Right atrium auricular region (tissue), 2 donors: ENCODE measurements at places on chromosomes 1 and 21. TPM values are rescaled to one million over a fixed set of nuclear protein-coding genes. Genes with fewer than 3 reads are reported as not detected.

- H3K4me3 ChIP-seq, result no peak overlapping the region
- no peaks in the 10 kb centered on the region for H3K27me3 ChIP-seq
- H3K27ac ChIP-seq, result no peak overlapping the region
Observed at GRCh38 chr1:78691995-78692747, 42.5 kb downstream of the IFI44 start.

DNA sequence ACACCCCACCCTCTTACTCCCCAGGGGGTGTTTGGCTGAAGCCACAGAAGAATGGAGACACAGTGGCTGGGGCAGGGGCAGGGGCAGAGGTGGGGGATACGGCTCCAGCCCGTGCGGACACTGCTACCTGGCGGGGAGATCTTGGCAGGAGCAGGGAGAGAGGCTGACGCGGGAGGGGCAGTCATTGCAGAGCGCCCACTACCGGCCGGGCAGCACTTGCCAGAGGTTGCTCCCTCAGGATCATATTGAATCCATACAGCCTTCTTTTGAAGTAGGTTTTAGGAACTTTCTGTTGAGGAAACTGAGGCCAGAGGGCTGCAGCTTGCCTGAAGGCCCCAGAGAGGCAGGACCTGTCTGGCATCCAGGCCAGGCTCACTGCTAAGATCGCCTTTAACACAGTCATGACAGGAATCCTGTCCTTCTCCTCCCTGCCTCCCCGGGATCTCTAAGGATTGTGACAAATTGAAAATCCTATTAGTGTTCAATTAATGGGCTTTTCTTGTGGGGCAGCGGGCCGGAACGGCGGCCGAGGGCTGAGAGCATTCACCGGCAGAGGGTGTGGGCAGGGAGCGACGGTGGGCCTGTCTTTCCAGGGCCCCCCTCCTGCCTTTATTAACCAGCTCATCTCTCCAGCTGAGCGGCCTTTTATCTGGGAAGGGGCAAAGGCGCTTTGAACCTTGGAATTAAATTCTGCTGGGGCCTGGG, 65.5 kb upstream of the WNT4 start:
- H3K27me3 ChIP-seq, result peaks cover 10% of the 10 kb centered on the region
- no peak for DNase-seq

- H3K36me3 ChIP-seq, result no peaks in the 10 kb centered on the region
- no peak overlapping the region for H3K4me3 ChIP-seq
- no peaks in the 10 kb centered on the region for H3K27me3 ChIP-seq
- no peak overlapping the region for H3K27ac ChIP-seq
- no peak for DNase-seq
- H3K4me1 ChIP-seq, result no peaks in the 10 kb centered on the region
Observed at GRCh38 chr1:53543130-53543777, 84.1 kb downstream of the DMRTB1 start.

DNA sequence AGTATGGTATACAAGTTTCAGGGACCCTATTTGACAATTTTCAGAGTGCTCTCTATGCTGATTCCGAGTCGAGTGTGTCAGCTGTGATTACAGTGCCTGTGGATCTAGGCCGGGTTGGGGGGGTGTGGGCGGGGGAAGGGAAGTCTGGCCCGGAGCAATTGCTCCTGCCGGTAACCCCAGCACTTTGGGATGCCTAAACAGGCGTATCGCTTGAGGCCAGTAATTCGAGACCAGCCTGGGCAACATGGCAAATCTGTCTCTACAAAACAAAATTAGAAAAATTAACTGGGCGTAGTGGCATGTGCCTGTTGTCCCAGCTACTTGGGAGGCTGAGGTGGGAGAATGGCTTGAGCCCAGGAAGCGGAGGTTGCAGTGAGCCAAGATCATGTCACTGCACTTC, 1.6 kb upstream of the IL10RB start:
- H3K4me1 ChIP-seq, result no peaks in the 10 kb centered on the region
- no peak overlapping the region for H3K4me3 ChIP-seq
- no peak for DNase-seq

DNA sequence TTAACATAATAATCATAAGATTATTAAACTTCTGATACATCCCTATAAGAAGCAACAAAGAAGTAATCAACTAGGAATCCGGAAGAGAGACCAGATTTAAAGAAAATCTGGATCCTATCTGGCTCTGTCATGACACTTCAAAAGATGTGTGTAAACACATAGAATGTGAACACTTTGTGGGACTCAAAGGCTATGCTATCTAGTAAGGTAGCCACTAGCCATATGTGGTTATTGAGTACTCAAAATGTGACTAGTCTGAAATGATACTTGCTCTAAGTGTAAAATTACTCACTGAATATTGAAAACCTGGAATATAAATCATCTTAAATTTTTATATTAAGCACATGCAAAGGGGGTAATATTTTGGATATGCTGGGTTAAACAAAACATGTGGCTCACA, 8.7 kb downstream of the FUBP1 start:
- H3K4me3 ChIP-seq, result no peak overlapping the region
- H3K36me3 ChIP-seq, result peaks cover 48% of the 10 kb centered on the region
- H3K4me1 ChIP-seq, result no peaks in the 10 kb centered on the region
- H3K27me3 ChIP-seq, result no peaks in the 10 kb centered on the region
- H3K27ac ChIP-seq, result no peak overlapping the region

- DNase-seq, result no peak
- no peak overlapping the region for H3K27ac ChIP-seq
- H3K4me3 ChIP-seq, result no peak overlapping the region
- no peaks in the 10 kb centered on the region for H3K4me1 ChIP-seq
Observed at GRCh38 chr1:30250984-30251850, 472.2 kb downstream of the MATN1 start.

- H3K4me3 ChIP-seq, result no peak overlapping the region
- H3K27ac ChIP-seq, result no peak overlapping the region
- H3K4me1 ChIP-seq, result peaks cover 37% of the 10 kb centered on the region
- no peaks in the 10 kb centered on the region for H3K27me3 ChIP-seq
- DNase-seq, result no peak
Observed at GRCh38 chr1:68144856-68145255, 87.5 kb downstream of the WLS start.

- no peaks in the 10 kb centered on the region for H3K4me1 ChIP-seq
- H3K27ac ChIP-seq, result no peak overlapping the region
- H3K36me3 ChIP-seq, result no peaks in the 10 kb centered on the region
- no peaks in the 10 kb centered on the region for H3K27me3 ChIP-seq
Observed at GRCh38 chr1:110165761-110166231, 15.5 kb downstream of the SLC6A17 start.

FAF1 gene
- total RNA-seq, result 68.8 TPM

C1QA gene
- total RNA-seq, result 37.9 TPM

CAPN9 gene
- not detected for total RNA-seq

PRAMEF8 gene
- total RNA-seq, result not detected

NKAIN1 gene
- total RNA-seq, result not detected

GSTM5 gene
- total RNA-seq, result 3.6 TPM
